ENCODE measurements at places on chromosomes 16 and 17. TPM values are rescaled to one million over a fixed set of nuclear protein-coding genes. Genes with fewer than 3 reads are reported as not detected.

NOTUM gene
- 0.45 TPM for total RNA-seq

DNA sequence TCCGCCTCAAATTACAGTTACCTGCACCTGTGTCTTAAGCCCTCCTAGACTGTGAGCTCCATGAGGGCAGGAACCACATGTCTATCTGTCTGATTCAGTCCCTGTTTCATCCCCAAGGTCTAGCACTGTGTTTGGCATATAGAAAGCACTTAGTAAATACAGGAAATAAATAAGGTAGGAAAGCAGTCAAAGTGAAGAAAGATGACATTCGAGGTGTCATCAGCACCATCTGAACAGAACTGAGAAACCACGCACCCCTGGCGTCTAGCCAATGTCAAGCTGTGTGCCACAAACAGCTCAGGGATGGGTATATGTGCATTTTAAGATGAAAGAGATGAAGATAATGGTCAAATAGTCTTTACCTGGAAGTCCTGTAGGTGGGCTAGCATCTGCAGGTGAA is 79.6 kb upstream of the ATP2A3 start:
- no peak for DNase-seq

GRCh38 chr17:63740464-63741142 is 996 bp downstream of the STRADA start:
- no peak for DNase-seq

GRCh38 chr17:80812362-80813088 is 179.1 kb upstream of the CHMP6 start:
- DNase-seq: no peak

TMEM88 gene
- total RNA-seq: not detected

GRCh38 chr17:81838753-81839255 is 4.0 kb upstream of the PPP1R27 start:
- no peak for DNase-seq

CFAP52 gene
- not detected for total RNA-seq

GRCh38 chr16:12287796-12288536 is 311.4 kb downstream of the SNX29 start:
- no peak for DNase-seq

KSR1 gene
- 7.4 TPM for total RNA-seq

DNA sequence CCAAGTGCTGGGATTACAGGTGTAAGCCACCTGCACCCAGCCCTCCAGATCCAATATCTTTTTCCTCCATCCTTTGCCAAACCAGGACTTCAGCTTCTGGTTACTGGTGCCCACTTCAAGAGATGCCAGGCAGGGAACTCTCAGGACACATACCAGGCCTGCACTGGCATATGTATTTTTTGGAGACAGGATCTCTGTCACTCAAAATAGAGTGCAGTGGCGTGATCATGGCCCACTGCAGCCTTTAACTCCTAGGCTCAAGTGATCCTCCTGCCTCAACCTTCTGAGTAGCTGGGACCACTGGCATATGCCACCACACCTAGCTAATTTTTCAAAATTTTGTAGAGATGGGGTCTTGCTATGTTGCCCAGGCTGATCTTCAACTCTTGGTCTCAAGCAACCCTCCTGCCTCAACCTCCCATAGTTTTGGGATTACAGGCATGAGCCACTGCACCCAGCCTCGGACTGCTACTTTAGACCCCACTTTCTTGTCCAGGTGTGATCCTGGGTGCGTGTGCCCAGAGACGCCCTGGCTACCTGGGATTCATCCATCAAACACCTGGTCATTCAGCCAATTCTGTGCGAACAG is 55.8 kb downstream of the BMERB1 start:
- DNase-seq: no peak

GRCh38 chr16:65947951-65948350 is 418.5 kb upstream of the CDH5 start:
- DNase-seq: no peak
